Activated CD4-positive, CD25-positive, alpha-beta regulatory T cell (primary cell): ENCODE measurements at places on chromosomes 6 and 20.

DNA sequence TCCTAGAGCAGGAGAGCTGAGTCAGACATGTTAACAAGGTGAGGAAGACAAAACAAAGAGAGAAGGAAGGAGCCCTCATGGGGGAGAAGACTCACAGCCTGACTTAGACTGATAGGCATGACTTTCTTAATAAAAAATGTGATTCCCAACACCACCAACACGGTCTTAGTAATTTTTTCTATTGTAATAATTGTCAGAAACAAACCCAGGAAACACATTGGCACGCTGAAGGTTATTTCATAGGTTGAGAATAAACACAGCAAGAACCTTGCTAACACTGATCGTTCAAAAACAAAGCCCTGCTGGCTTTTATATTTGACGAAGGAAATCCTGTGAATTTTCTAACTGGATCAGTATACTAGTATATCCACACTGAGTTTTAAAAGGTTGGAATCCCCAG lies 286.8 kb downstream of the HACE1 start:
- DNase-seq: no peak

DNA sequence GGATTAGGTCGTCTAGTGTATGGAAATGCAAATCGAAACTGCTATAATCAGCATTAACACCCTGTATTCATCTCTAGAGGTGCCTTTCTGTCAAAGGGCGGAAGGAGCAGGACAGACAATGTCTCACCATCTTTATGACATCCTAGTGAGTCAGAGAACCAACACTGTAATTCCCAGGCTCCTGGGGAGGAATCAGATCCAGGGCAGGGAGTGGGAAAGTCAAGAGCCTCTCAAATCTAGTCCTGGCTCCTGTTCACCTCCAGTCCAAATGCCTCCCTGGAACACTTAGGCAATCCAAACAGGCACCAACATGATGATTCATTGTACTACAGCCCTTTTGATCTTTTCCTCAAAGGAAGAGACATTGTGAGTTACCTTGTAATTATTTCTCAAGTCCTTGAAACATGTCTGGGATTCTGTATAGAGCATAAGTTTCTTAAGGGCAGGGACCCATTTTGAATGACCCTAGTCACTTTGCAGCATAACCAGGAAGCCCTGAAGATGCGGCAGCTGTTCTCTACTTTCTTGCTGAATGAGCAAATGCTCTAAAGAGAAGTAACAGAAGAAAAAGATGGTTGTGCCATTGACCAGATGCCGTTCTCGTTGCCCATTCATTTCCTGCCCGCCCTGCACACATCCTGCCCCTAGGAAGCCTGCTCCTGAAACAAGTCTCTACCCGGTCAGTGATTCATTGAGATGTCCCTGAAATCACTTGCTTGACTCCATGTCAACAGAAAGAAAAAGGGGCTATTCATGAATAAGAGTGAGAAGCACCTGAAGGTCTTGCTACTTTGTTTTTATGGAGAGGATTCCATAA lies 112.8 kb upstream of the JARID2 start:
- no peak for DNase-seq

GRCh38 chr6:14384175-14384949 lies 266.8 kb downstream of the CD83 start:
- no peak for DNase-seq

DNA sequence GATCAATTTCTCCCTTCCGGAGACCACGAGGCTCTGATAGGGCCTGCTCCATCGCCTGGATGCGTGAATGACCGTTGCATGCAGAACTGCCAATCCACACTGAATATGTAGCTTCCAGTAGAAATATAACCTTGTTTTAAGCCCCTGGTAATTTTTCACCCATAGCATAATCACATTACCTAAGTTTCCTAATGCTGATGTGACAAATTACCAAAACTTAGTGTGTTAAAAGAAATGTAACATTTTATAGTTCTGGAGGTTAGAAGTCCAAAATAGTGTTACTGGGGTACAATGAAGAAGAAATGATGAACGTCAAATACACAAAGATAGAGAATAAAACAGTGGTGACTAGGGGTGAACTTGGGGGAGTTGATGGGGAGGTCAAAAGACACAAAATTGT lies 22.0 kb upstream of the SIRPD start:
- DNase-seq: no peak

GRCh38 chr6:100472674-100473073 lies 8.0 kb upstream of the SIM1 start:
- DNase-seq: no peak

- no peak for DNase-seq
These were observed 59.6 kb downstream of the PRDM1 start for GRCh38 chr6:106145741-106146227.
